ENCODE measurements at places on chromosomes 12 and 14.
A peak's percentile ranks its signal among the peaks of the same experiment; 100 is the strongest.

DNA sequence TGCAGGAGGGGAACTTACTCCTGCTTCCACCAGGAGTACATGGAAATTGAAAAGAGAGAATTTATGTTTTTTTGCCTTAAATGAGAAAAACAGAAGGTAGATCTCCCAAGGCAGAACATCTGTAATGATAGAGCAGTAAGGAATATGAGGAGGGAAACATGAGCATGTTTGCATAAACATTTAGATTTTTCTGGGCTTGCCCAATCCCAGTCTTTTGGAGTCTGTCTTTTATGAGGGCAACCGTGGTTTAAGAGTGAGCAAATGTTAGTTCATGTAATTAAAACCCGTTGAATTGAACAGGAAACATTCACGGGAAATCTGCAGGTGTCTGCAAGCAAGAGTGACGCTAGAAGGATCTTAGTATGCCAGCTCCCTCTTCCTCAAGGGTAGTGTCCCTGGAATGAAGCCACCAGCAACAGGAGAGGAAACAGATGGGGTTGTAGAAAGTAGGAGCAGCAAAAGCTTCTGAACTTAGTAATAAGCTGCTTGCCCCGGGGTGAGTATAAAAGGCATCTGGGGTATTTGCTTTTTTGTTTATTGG lies 79.3 kb downstream of the ARF6 start:
- DNase-seq = peak; percentile 5

DNA sequence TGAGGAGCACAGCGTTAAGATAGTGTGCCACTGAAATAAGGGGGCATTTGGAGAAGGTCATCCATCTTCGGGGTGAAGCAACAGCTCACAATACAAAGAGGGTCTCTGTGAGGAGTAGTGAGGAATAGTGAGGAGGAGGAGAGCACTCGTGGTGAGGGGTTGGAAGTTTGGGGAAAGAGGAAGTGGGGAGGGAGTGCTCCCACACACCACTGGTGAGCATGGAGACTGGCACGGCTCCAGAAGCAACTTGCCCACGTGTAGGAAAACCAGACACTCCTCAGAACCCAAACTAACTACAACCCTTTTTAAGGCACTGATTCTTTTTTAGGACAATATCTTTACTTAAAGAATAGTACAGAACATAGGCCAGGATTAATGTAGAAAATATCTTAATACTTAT lies 48.9 kb downstream of the GALNT8 start:
- DNase-seq = no peak

DNA sequence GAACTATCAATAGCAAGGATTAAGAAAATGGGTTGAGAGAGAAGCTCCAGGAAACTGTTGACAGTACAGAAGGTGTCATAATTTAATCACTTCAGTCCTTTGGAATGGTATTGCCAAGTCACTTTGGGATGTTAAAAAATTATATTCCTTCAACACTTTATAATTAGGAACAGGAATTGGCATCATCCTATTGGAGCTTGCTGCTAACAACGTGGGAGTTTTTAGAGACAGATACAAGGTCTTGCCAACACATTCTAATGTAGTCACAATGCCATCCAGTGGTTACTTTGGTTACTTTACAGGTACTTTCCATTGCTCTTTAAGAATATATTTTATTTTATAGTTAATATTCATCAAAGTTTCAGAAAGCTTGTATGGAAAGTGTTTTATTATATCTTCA lies 310.1 kb downstream of the SYT1 start:
- peak; percentile 39 for DNase-seq

GRCh38 chr12:63206909-63207308 lies 55.9 kb upstream of the AVPR1A start:
- DNase-seq = peak; percentile 74

- DNase-seq = no peak
Observed at GRCh38 chr12:94678379-94678778, 28.0 kb upstream of the TMCC3 start.

GRCh38 chr12:56040963-56041551 lies 661 bp upstream of the RPS26 start:
- no peak for DNase-seq

DNA sequence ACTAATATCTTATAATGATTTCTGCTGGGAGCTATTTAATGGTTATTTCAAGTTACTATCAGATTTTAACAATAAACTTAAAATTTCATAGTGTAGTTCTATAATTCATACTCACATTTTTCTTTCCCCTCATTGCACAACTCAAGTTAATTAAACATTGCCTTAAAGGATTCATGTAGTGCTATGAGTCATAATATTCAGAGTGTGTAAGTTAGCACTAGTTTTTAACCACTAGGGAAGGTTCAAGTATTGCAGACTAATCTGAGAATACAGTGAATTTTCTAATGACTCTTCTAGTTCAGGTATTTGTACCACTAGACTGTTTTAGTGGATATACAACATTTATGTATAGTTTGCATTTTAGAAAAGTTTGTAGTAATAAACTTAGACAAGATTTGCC lies 49.9 kb downstream of the FOXA1 start:
- no peak for DNase-seq

- DNase-seq = no peak
Observed at GRCh38 chr12:109582636-109583035, 9.0 kb downstream of the MVK start.

DNA sequence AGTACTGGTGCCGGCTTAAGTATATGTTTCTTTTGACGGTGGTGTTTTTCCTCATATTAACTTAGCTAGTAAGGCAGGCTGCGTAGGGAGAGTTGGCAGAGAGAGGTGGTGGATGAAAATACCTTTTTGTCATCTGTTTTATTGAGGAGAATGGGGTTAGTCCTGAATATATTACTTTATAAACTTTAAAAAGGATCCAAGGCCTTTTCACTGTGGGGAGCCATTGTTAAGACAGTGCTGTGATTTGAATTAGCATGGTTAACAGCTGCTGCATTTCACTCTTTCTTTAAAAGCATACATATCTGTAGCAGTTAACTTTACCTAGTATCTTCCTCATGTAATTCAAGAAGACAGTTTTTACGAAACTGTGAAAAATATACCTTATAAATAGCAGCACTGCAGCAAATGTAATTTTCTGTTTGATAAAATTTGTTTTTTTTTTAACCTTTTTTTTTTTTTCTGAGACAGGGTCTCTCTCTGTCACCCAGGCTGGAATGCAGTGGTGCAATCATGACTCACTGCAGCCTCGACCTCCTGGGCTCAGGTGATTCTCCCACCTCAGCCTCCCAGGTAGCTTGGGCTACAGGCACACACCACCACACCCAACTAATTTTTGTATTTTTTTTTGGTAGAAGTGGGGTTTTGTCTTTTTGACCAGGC lies 57.1 kb downstream of the AEBP2 start:
- no peak for DNase-seq

DNA sequence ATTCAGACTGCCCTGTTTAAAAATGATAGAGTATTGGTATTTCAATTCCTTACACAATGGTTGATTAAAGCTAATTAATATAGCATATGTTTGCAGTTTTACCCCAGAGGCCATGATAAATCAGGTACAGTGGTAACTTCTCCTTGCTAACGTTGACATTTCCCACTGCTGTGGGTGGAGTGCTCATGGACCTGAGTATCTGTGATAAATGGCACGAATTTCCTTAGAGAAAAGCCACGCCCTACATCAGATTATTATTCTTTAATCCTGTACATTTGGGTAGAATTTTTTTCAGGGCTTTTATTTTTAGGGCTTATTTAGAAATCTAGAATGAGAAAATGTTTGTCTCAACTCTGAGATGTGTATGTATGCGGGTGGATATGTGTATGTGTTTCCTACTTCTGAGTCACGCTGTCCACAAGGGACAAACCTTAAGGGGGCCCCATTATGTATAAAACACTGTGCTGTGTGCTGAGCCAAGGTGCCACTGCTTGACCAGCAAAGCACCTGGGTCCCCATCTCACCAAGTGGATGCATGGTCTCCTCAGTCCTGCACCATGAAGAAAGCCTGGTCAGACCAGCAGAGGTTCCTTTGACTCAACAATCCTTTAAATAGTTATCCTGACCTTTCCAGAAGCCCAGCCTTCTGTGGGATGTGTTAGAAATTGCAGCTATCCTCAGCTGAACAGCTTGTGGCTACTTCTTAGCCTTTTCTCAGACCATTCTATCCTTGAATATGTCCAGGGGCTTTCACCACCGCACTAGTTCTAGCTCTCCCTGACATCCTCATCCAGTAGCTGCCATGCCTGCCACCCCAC lies 57.9 kb upstream of the STK38L start:
- no peak for DNase-seq

GRCh38 chr14:91273273-91273884 lies 28.9 kb upstream of the GPR68 start:
- DNase-seq = no peak

- DNase-seq = peak; percentile 63
Observed at GRCh38 chr12:69007101-69007854, 74.3 kb upstream of the CPM start.

DNA sequence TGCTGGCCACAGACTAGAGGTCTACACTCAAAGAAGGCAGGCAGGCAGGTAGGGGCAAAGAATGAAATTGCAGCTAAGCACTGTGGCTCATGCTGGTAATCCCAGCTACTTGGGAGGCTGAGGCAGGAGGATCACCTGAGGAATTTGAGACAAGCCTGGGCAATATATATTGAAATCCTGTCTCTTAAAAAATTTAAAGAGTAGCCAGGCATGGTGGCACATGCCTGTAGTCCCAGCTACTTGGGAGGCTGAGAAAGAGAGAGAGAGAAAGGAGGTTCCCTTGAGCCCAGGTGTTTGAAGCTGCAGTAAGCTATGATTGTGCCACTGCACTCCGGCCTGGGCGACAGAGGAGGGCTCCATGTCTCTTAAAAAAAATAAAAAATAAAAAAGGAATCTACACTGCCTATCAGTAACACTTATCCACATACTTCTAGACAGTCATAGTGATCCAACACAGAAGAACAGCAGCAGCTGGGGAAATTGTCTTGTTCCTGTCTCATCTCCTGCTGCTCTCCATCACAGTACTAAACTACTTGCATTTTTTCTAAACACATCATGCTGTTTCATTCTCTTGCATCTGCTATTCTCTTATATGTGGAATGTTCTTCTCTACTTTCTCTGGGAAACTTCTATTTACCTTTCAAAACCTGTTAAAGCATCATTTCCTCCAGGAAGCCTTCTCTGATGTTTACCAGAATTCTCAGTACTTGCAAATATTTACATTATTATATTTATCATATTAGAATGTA lies 57.2 kb downstream of the ATF7 start:
- no peak for DNase-seq

DNA sequence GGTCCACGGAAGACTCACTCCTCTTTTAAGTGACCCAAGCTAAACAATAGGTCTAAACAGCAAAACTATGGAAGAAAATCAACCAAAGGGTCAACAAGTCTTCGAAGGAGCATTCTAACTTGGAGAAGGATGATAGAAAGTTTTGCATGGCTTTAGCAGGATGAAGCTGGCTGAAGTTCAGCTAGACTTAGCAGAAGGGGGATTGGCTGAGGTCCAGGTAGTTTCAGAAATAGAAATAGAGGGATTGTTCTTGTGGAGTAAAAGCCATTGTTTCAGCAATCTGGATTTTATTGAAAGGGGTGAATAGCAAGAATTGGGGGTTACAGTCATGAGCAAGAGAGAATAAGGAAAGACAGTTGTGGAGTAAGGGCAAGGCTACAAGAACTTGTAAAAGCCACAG lies 84.7 kb upstream of the TSPAN8 start:
- no peak for DNase-seq
